ENCODE measurements at places on chromosomes 3 and 15.

DNA sequence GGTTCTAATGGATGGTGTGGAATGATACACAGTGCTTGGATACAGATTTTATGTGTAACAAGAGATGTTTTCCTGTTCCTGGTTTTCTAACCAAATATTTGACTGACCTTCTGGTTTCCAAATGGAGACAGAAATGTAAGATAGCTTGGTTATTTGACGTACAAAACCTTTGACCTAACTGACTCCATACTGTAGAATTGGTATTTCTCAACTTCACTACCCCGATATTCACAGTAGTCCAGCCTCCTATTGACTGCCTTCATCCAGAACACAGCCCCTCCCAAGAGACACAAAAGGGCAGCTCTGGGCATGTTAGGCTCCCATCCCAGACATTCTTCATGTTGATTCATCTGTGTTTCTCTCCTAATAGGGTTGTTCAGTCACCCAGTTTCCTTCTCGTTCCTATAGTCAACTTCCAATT, 33.4 kb downstream of the MYO1E start:
- DNase-seq: no peak

GRCh38 chr3:34077417-34078195, 279.2 kb downstream of the PDCD6IP start:
- no peak for DNase-seq

DNA sequence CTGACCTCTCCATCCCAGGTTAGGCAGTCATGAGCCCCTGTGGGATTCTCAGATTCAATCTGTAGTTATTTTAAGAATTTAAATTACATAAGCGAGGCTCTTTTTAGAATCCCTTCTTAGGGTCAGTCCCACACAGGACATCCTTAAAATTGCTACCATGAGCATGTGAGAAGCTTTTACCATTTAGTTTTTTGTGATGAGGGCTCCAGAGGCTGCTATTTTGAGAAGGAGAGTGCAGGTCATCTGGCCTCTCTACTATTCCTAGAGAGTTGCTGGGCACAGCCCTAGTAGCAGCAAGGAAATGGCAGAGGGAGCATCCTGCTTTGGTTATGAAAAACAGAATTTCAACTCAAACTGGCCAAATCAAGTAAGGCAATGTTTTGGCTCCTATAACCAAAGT, 13.6 kb upstream of the CADPS start:
- no peak for DNase-seq

DNA sequence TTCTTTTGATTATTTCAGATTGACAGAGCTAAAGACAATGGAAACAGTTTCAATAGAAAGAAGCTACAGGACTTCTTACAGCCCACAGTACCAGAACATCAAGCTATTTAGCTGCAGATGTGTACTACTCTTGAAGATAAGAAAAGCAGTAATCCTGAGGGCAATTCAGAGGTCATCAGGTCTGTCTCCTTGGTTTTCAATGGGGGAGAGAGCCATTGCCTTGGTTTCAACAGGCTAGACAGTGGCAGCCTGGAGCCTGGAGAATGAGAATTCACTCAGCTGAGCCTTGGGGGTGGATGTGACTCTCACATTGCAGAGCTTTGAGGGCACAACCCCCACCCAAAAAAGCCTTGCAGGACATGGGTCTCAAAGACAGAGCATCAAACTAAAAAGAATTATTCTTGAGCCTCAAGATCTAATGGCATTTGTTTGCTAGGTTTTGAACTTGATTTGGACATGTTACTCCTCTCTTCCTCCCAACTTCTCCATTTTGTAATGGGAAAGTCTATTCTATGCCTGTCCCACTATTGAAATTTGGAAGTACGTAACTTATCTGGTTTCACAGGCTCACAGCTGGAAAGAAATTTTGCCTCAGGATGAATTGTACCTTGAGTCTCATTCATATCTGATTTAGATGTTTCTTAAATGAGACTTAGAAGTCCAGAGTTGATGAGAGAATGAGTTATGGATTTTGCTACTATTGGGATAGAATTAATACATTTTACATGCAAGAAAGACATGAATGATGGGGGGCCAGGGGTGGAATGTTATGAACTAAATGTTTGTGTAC, 36.9 kb downstream of the PLSCR1 start:
- DNase-seq: no peak

GRCh38 chr3:74614107-74614967, at the start of gene CNTN3:
Gene CNTN3 (minus strand): TSS chr3:74614659. CDS start chr3:74521112, 93,547 bp downstream.
- DNase-seq: no peak

DNA sequence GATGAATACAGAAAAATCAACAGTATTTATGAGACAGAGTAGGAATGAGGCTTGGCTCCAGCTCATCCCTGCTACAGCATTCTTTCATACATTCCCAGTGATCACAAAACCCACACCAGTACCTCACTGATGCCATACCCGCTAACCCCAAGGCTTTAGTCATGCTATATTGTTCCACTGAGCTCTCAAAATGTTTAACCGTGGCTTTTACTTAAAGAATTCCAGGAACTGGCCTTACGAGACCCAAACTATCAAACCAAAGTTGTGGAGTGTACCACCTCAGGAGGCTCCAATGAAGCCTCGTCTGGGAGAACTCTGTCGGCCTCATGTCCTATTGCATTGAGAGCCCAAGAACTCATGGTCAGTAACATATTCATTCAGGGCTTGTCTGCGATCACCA, 278.9 kb downstream of the ULK4 start:
- DNase-seq: no peak

DNA sequence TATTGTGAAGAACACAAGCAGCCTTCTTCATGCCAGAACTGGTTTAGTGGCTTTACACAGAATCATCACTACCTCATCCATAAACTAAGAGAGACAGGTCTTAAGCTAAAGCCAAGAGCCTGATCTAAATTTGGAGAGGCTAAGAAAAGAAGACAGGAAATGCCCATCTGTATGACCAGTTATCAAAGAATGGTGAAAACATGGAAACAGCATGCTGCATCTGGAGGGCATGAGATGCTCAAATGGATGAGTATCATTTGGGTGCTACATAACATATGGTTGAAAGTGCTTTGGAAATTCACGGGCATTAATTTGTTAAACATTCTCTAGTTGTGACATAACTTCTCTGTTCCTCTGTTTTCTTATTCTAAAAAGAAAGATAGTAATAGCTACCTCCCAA, 112.5 kb downstream of the CPNE4 start:
- no peak for DNase-seq

GRCh38 chr15:101390462-101390861, 95.4 kb upstream of the SNRPA1 start:
- DNase-seq: no peak

- no peak for DNase-seq
These were observed 208.3 kb upstream of the UBE2E2 start for GRCh38 chr3:22994781-22995180.

GRCh38 chr15:90320062-90320884, 31.8 kb upstream of the ZNF774 start:
- peak; percentile 73 for DNase-seq
